Esophagus mucosa (tissue), 1 donor: ENCODE measurements at places on chromosomes 1 and 21. TPM values are rescaled to one million over a fixed set of nuclear protein-coding genes. Genes with fewer than 3 reads are reported as not detected.

The NADK gene
- total RNA-seq, result 31.8 TPM

The KLHDC8A gene
- total RNA-seq, result 3.1 TPM

The LRRN2 gene
- 0.72 TPM for total RNA-seq

The KCNJ15 gene
- total RNA-seq, result 15.5 TPM

DNA sequence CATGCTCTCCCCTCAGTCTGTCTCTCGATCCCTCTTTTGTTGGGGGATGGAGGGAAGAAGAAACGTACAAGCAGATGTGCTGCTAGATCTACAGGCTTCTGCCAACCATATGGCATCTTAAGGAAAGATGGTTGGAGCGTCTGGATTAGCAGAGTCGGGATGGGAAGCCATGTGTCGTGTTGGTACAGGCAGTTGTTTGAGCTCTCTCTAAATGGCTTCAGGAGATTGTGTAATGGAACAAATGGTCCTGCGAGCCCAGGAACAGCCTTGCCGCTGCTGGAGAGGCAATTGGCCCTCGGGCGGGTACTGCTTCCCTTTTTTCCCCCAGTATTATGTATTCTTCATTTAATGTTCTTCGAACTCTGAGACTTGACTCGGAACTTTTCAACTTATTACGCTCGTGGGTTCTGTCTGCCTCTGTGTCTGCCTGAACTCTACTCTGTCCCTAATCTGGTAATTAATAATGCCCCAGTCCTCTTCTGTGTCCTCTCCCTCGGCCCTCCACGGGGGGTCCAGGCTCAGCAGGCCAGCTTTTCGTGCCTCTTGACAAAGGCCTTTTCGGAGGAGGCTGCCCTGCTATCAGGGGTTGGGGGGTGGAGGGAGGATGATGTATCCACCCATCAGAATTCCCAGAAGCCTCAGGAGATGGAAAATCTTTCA is 215.3 kb downstream of the SDCCAG8 start:
- ATAC-seq, result no peak

DNA sequence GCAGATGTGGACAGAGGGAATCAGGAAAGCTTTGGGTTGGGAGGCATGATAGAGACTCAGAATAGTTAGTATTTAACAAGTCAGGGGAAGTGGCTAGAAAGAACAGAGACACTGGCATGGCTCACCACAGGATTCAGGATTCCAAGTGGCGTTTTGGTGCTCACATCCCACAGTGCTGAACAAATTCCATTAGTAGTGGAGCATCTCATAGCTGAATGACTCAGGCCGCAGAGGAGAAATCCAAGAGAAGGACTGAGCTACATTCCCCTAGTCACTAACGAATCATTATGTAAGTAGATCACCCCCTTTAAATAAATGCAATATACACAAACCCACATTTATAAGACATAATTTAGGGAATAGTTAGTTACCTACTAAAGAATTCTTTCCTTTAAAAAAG is 5.0 kb upstream of the KCNJ9 start:
- ATAC-seq, result no peak

DNA sequence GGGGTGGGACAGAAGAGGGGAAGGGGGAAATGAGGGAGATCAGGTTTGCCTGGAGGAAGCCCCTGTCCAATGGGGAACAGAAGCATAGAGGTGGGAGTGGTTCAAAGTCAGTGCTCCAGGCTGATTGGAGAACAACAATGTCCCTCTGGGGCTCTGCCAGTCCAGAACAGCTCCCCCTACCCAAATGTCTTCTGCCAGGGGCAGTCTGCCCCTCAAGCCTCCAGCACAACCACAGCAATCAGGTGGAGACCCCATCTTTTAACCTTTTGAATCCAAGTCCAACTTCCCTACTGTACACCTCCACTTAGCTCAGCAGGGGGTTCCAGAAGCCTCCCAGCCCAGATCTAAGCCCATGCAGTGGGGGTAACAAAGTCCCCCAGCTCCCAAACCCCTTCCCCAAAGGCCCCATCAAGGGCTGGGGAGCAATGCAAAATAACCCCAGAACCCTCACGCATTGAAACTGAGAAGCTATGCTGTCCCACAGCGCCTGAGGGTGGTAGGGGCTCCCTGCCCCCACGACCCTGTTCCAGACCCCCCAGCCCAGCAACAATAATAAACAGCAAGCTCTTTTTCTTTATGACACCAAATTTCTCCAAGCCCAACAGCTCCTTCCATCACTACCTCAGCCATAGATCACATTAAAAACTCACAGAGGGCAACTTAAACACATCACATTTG is 3.3 kb downstream of the AHDC1 start:
- no peak for ATAC-seq

GRCh38 chr1:119324198-119324597 is 44.4 kb upstream of the HAO2 start:
- no peak for ATAC-seq
